Stimulated activated CD4-positive, alpha-beta T cell treated with anti-CD3 and anti-CD28 coated beads, Interleukin-2, amount 100 ng/mL, for 24 hours (primary cell): ENCODE measurements at places on chromosomes 7 and 10.

DNA sequence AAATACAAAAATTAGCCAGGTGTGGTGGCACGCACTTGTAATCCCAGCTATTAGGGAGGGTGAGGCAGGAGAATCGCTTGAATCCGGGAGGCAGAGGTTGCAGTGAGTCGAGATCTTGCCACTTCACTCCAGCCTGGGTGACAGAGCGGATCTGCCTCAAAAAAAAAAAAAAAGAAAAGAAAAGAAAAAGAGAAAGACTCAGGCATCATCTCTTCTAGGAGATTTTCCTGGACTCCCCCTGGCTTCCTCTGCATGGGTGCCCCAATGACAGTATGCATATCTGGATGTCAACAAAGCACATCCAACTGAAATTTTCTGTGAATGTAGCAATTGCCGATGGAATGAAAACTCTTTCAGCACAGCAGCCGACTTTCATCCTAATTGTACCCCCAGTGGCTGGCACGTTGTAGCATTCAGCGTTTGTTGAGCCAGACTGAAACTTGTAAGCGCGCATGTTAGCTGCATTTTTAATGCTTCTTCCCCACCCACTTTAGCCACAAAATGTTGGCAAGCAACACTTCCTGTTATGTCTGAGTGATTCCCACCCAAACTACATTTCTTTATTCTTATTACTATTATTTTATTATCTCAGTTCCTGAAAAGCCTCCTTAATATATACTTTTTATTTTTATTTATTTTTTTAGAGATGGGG lies 70.2 kb downstream of the PRTFDC1 start:
- peak; percentile 50 for DNase-seq

- no peak for DNase-seq
Observed at GRCh38 chr10:8396675-8397074, 342.2 kb downstream of the GATA3 start.

GRCh38 chr7:3318874-3319273 lies 17.8 kb downstream of the SDK1 start:
- no peak for DNase-seq

- DNase-seq: peak; percentile 21
Observed at GRCh38 chr10:114100848-114101741, 57.4 kb downstream of the ADRB1 start.

DNA sequence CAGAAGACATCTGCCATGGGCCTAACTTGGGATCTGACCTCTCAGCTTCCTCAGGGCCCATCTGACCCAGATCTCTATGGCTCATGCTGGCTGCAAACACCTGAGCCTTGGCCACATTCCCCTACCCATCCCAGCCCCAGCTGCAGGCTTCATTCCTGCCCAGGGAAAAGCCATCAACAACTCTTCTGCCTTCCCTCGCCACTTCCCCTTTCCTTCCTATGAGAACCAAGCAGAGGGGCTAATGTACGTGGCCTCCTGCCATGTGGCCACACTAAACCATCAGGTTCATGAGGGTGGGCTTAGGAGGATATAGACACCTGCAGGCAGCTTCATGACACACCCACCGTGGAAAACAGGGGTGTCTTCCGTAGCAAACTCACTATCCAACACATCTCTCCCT lies 312.2 kb downstream of the GALNT17 start:
- no peak for DNase-seq

DNA sequence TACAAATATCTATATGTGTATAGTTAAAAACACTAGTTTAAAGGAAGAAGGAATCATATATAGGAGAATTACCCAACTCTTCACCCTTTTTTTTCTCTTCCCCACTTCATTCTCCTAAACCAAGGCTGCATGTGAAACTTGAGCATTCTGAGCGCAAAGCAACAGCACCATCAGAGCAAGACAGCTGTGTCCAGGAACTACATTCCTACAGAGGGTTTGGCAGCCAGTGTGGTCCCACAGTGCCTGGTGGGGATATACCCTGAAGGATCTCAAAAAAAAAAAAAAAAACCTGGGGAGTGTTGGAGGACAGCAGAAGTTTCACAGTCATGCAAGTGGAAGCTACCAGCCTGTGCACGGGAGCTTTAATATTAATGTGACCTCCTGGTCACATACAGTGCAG lies 310.4 kb downstream of the CTNNA3 start:
- DNase-seq: no peak

DNA sequence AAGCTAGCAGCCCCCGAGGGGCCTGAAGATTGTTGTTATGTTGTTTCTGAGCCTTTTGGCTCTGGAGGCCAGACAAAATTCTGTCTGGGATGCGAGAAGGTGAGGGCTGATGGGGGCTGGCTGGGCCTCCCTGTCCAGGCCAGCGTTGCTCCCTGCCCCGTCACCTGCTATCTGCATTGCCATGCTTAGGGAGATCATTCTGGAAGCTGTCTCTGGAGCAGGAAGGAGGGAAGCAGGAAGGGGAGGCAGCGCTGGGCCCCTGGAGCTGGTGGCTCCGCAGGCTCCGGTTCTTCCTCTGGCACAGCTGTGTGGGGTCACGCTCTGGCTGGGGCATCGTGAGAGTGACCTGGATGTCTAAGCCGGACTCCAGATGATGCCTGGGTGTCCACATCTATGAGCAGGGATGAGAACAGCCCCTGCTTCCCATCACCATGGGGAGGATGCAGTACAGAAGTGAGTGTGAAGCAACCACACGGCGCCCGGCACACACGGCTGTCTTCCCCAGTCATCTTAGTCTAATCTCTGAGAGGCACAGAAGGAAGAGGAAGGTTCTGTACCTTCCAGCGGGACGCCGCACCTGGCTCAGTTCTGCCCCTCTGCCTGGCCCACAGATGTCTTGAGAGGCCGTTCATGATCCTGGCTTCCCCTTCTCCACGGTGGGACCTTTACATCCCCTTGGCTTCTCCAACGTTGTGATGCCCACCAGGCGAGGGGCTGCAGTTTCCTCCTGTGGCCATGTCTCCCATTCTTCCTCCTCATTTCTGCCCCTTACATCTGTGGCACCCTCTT lies 11.9 kb upstream of the NPS start:
- no peak for DNase-seq

- no peak for DNase-seq
Observed at GRCh38 chr7:50710441-50711154, 72.1 kb downstream of the GRB10 start.

- no peak for DNase-seq
Observed at GRCh38 chr7:1223196-1223981, 9.3 kb upstream of the UNCX start.

DNA sequence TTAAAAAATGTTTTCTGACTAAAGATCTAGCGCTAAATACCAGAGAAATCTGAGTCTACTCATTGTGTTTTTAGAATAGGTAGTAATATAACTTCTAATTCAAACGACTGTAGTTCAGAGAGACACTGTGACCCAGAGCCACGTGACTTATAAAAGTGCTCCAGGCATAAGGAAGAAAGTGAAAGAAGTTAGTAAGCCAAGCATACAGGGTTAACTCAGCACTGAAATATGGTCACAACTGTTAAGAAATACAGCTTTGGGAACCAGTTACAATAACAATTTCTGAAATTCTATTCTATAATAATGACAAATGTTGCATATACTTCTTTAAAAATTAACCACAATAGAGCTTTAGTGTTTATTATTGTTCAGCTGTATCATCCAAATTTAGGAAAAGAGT lies 119.1 kb downstream of the TFEC start:
- DNase-seq: no peak

- no peak for DNase-seq
Observed at GRCh38 chr7:111292026-111292470, 201.1 kb downstream of the LRRN3 start.

GRCh38 chr10:24708081-24708480 lies 15.6 kb downstream of the ARHGAP21 start:
- DNase-seq: no peak

GRCh38 chr7:86295526-86295925 lies 348.2 kb upstream of the GRM3 start:
- DNase-seq: no peak

GRCh38 chr7:17123020-17123419 lies 175.4 kb upstream of the AHR start:
- no peak for DNase-seq

DNA sequence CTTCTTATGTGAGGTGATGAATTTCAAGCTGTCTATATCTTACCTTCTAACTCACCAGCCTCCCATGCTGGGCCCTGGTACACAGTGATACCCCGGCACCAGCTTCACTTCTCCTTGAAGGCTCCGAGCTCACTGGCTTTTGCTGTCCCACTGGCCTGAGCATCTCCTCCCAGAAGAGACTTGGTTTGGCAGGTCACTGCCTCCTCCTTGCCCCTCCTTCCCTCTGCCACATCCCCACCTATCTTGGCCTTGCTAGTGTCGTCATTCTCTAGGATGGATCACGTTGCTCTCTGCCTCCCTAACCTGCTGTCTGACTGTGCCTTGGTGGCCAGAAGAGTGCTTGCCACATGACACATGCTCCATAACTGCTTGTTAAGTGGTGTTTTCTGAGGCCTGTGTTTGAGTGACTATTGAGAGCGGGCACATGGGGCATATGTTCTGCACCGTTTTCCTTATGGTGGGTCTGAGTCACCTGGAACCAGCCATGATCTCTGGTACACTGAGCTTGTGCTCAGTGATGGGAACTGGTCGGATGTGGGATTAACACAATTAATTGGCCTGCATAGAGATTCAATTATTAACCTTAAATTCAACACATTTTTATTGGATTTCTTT lies 86.5 kb downstream of the TMEM178B start:
- DNase-seq: no peak

DNA sequence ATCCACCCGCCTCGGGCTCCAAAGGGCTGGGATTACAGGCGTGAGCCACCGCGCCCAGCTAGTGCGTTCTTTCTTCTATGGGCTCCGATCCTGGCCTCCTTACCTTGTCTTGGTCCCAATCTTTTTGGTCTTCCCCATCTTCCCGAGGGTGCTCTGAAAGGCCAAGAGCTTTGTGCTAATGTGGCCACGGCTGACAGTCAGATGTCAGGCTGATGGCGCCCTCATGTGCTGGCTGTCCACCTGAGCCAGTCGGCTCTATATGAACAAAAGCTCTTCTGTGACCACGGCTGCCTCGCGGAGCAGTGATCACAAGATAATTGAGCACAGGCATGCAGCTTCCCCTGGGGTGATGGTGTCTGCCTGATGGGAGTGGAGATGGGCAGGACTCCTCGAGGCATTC lies 11.0 kb upstream of the AHCYL2 start:
- no peak for DNase-seq

DNA sequence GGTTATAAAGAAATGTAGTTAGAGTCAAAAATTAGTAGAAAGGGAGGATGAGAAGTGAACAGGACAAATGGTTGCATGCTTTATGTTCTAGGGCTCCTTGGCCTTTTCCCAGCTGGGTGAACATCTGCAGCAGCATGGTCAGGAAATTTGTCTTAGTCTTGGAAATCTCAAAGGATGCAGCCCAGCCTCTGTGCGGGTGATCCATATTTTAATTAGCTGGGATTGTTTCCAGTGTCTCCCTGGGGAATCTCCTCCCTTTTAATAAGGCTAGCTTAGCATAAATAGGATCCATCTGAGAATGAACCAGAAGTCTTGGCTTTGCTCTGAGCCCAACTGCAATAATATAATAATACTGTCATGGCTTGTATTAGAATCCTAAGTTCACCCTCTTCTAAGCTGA lies 198.3 kb downstream of the PRKG1 start:
- DNase-seq: no peak

DNA sequence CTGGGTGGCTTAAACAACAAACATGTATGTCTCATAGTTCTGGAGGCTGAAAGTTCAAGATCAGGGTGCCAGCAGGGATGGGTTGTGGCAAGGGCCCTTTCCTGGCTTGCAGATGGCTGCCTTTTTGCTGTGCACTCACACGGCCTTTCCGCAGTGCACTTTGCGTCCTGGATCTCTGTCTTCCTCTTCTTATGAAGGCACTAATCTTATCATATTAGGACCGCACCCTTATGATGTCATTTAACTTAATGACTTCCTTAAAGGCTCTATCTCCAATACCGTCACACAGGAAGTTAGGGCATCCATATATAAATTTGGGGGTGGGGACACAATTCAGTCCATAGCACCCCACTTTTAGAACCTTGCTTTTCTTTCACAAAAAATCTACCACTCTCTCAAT lies 255.2 kb downstream of the SNX13 start:
- DNase-seq: no peak

- no peak for DNase-seq
Observed at GRCh38 chr7:82284936-82285519, 158.5 kb downstream of the CACNA2D1 start.

DNA sequence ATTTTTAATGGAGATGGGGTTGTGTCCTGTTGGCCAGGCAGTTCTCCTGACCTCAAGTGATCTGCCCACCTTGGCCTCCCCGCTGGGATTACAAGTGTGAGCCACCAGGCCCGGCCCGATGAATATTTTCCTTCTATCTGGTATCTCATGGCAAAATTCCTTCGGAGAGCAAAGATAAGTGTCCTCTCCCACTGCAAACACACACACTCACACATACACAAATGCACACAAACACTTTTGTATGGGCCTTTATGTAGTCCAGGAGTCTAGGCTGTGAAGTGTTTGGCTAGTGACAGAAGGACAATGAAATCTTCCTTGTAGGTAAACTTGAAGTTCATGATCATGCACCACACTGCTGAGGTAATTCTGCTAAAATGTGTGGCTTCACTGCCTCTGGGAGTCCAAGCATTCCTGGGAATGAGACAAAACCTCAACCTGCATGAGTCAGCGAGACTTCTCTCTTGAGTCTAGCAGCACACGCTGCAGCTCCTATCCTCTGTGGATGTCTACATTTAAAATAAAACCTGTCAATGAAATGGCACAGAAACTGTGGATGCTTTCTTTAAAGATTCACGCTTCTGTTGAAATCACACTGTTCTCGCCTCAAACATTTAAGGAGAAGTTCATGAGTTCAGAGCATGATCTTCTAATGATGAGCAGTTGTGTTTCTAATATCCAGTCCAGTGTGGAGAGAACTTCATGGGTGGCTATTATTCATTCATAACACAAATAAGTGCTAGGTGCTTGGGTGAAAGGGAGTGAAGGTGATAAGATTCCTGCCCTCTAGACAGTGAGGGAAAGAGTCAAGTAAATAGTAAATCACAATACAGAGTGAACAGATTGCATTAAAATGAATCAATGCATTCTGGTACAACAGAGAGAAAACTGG lies 96.5 kb downstream of the NRP1 start:
- no peak for DNase-seq

- DNase-seq: no peak
Observed at GRCh38 chr10:120883071-120883470, 31.9 kb downstream of the WDR11 start.

DNA sequence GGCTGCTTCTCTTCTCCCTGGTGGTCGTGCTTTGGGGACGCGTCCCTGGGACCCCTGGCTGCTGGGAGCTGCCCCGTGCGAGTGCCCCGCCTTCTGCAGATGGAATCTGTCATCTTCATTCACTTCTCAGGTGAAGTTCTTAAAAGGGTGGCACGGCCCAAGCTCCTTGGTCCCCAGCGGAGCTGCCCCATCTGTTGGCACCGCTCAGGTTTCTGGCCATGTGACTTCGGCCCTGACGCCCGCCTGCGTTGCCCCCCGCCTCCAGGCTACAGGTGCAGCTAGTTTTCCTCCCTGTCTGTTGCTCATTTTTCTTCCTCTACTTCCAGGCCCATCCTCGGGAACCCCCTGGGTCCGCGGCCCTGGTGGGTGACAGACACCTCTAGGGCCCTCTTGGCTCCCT lies 6.8 kb upstream of the NKX6-2 start:
- no peak for DNase-seq
